ENCODE measurements at places on chromosomes 2 and 18.

GRCh38 chr2:24205131-24205530, 30.3 kb downstream of the FAM228A start:
- no peak for DNase-seq

GRCh38 chr2:44324971-44325426, 36.3 kb downstream of the PREPL start:
- DNase-seq: peak; percentile 79

- no peak for DNase-seq
Measured at GRCh38 chr2:181471226-181471625, 14.0 kb downstream of the ITGA4 start.

DNA sequence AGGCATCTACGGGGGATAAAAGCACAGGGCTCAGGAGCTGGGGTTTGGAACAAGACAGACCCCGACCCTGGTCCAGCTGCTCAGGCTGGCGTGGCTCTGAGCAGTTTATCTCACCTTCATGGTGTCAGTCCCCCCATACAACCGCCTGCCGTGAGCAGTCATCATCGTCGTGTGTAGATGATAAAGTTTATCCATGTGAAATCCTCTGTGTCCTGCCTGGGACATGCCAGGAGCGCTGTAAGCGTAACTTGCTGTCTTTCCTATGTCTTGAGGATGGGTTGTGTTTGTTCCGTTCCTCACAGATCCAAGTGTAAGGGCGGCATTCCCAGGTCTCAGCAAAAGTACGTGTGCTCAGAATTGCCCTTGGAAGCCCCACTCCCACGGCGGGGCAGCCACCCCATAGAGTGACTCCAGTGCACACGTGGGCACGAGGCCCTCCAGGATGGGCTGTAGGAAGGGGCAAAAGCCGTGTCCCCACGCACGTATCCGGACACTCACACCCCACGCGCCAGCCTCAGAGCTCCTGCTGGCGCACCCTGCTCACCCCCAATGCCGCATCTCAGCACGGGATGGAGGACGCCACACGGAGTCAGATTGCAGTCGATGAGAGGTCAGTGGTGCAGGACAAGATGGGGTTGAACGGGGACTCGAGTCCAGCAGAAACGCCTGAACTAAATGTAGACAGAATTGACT, 50.9 kb downstream of the ADI1 start:
- DNase-seq: no peak

DNA sequence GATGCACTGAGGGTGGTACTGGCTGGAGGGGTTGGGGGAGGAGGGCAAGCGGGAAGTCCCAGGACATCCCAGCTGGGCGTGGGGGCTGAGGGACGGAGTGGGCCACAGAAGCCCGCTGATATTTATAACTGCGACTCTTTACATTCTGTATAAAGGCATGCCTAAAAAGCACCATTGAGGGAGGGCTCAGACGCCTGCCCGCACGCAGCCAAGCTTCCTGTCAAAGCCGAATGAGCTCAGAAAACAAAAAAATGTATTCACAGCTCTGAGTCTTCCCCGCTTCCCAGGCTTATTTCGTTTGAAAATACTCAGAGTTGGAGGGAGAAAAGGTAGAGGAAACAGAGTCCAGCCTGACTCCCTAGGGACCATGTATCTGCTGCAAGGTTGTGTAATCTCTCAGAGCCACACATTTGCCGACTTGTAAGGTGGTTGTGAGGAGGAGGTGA, 170.1 kb upstream of the HAAO start:
- no peak for DNase-seq

DNA sequence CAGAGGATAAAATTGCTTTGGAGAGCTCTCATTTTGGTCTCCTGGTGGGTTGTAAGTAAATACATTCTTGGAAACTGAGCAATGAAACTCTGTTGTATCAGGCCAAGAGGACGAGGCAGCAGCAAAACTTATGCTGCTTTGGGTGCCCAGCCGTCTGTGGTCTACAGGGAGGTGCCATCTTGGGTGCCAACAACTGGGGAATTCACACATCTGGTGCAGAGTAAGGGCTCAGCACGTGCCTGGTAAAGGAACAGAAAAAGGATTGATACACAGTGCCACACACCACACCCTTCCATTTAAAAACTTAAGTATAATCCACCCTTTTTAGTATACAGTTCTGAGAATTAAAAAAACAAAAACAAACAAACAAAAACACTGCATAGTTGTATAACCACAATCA, 221.9 kb downstream of the TSN start:
- DNase-seq: no peak

GRCh38 chr2:169761970-169762292, 28.3 kb downstream of the KLHL23 start:
- no peak for DNase-seq

DNA sequence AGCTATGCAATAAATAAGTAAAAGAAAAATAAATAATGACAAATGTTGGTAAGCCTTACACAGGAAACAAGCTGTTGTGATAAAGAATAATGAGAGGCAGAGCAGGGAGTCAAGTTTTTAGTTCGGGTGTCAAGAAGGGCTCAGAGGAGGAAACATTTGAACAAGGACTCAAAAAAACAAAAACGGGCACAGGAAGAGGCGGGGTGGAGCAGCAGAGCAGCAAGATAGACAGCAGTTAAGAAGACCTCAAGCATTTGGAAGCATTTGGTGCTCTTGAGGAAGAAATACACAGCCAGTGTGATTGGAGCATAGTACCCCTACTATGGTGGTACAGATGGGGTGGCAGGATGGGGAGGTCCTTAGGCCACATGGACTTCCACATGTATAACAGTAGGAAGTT, 2.8 kb downstream of the TMEM169 start:
- peak; percentile 10 for DNase-seq

- no peak for DNase-seq
Measured at GRCh38 chr2:13654416-13654815, 937.7 kb downstream of the TRIB2 start.

- no peak for DNase-seq
Measured at GRCh38 chr2:46367286-46367685, 70.1 kb downstream of the EPAS1 start.

GRCh38 chr2:147273106-147273505, 571.7 kb upstream of the ACVR2A start:
- DNase-seq: no peak

GRCh38 chr2:187549193-187549592, 5.0 kb downstream of the TFPI start:
- DNase-seq: no peak

DNA sequence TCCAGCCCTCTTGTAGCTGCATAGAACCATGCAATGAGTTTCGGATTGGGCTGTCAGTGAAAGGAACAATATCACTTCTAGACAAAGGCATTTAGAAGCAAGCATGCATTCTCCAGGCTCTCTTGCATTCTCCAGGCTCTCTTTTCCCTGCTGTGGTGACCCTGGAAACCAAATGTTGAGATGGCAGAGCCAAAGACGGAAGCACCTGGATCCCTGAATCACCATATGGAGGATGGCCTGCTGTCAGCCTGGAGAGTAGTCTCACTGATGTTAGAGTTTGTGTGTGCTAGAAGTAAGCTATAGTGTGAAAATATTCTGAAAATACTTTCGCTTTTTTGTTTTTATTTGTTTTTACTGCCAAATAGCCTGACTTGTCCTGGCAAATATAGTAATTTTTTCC, 203.9 kb downstream of the C1D start:
- no peak for DNase-seq

DNA sequence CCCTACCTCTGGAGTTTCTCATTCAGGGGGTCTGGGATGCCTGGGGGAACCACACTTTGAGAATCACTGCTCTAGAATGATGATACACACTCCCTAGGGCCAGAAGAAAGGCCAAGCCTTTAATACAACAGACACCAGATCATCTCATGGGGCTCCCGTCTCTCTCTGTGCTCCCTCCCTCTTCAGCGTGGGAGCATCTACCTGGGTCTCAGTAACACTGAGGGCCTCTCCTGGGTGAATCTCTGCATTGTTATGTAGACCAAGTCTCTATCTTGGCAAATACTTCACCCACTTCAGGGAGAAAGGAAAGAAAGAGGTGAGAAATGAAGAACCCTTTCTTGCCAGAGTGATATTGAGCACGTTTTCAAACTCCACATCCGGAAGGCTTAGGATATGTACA, 146.8 kb upstream of the MSH6 start:
- DNase-seq: no peak

- peak; percentile 94 for DNase-seq
Measured at GRCh38 chr18:21997207-21998143, 171.9 kb upstream of the GATA6 start.

- DNase-seq: no peak
Measured at GRCh38 chr18:47871288-47871687, 59.2 kb downstream of the SMAD2 start.

DNA sequence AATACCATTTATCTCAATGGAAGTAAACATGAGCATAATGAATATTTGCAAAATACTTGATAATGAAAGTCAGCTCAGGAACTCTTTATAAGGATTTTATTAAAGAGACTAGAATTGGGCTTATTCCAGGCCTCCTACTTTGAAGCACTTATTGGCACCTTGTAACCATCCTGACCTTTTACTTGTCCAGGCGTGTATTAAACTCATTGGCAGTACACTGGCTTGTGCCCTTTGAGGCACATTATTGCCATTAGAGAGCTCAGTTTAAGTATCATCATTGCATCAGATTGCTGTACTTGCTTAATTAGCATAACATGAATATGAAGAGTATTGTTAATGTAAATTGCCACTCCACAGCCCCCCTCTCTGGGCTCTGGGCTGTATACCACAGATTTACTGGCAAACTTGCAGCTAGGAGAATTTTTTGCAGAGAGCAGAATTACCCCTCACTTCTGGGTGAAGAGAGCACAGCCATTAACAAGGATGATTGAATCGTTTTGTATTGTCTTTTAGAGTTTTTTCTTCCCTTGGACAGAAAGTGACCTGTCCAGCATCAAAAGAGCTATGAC, 72.5 kb downstream of the XIRP2 start:
- no peak for DNase-seq

- no peak for DNase-seq
Measured at GRCh38 chr2:44164617-44165016, 4.1 kb upstream of the PPM1B start.

- no peak for DNase-seq
Measured at GRCh38 chr2:205954707-205955106, 131.3 kb downstream of the INO80D start.

- DNase-seq: no peak
Measured at GRCh38 chr2:240377366-240377765, 58.1 kb upstream of the GPC1 start.

DNA sequence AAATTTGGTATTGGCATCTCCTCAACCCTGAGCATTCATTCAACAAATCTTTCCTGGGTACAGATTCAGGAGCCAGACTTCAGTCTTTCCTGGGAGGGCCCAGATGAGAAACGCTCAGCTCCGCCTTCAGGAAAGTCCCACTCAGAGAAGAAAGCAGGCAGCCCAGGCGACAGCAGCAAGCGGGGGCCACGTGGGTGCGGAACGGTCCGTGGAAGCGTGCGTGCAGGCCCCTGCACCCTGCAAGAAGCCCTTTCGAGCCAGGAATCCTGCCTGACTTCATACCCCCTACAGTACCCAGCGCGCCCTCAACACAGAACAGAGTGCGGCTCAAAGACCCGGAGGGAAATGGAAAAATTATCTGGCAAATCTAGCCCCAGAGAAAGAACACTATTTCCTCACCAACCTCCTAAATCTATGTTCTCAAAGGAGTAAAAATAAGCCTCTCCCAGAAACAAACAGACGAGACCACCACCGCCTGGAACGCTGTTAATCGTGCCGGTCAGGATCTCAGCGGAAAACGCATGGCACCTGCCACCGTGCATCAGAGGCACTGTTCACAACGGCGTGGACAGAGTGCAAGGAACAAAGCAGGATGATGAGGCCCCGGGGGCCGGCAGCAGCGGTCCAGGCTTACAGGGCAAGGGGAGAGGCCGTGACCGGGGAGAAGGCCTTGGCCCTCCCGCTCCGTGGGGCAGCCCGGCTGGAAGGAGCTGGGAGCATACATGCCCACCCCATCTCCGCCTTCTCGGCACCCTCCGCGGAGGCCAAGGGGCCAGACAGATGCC, 318.3 kb downstream of the EIPR1 start:
- DNase-seq: no peak

GRCh38 chr2:212595036-212595654, 56.5 kb upstream of the ERBB4 start:
- DNase-seq: peak; percentile 49

GRCh38 chr2:198499539-198499938, 695.1 kb downstream of the PLCL1 start:
- DNase-seq: peak; percentile 81

DNA sequence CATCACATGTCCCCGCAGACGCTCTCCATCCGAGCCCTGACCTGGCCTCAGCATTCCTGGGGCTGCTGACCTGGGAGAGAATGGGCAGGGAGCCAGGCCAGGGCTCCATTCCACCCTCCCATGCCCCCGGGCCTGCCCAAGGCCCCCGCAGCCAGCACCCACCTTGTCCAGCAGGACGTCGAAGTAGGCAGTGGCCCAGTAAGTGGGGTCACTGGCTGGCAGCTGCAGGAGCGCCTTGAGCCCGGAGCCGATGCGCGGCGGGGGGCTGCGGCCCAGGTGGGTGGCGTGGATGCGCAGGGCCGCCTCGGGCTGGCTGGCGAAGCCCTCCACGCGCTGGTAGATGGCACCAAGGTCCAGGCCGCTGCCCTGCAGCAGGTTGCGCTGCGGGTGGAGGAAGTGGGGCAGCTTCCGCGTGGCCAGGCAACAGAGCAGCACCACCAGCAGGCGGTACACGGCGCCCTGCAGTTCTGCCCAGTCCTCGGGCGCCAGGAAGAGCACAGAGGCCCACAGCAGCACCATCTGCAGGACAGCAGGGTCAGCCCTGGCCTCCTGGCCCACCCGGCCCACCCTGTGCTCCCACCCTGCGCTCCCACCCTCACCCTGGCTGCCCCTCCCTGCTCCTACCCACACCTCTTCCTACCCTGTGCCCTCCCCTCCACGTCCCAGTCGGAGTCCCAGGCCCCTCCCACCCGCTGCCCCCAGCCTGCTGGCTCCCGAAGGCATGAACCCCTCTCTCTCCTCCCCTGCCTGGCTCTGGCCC, 7.6 kb downstream of the MAB21L4 start:
- no peak for DNase-seq
